ENCODE measurements at places on chromosomes 3 and 15.

GRCh38 chr3:174333640-174334039 is 525.5 kb upstream of the NAALADL2 start:
- DNase-seq: no peak

DNA sequence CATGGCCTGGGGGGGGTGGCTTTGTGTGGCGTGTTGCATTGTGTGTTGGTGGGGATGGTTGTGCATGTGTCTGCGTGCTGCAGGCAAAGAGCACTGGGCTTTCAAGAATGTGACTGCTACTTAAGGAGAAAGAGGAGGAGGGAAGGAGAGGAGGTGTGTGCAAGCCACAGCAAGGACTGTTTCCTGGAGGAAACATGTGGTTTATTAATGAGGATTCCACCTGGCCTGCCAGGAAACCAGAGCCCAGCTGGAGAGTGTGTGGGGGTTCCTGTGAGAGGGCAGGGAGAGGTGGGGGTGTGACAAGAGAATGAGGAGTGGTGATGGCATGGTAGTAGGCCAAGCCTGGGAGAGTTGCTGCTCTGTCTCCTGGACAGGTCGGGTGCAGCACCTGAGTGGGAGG is 258.1 kb upstream of the ROPN1 start:
- DNase-seq: no peak

DNA sequence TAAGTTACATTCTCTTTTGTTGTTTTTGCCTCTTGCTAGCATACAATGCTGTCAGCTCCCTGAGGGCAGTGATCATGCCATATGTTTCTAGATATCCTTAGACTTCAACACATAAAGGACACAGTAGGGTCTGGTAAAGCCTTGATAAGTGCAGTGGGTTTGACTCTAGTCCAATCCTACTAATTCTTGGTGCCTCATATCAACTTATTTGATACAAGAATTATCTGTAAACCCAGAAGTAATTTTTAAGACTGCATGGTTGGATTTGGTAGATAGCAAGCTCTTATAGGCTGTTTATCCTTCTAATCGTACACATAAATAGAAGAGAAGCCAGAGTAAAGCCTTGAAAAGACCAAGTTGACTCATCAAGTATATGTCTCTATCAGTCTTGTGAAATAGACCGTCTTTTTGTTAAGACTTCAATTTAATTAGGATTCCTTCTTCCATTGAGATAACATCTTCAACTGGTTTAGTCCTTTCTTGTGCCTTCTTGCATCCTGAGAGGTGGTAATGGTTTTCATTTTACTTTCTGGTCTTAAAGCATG is 265.6 kb upstream of the CDIN1 start:
- no peak for DNase-seq

DNA sequence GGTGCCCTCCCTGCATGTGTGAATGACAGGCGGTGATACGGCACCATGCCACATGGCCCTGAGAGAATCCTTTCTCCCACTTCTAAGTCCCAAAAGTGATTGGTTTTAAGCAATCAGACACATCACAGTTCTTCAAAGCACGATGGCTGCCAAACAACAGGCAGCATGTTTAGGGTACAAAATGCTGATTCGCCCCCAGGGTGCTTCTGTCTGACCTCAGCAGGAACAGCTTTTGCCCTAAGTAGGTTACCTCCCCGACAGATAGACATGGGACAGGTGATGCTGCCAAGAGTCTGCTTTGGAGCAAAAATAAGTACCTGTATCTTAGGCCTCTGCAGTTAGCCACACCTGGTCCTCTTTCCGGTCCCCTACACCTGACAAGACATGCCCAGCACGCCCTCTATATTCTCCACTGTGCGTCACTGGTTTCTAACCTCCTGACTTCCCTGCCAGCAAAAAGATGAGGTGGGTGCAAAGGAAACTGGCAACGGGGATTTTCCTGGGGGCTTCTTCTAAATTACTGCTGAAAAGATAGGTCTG is 549.8 kb downstream of the FOXP1 start:
- no peak for DNase-seq

GRCh38 chr15:49410641-49411040 is 12.4 kb upstream of the FGF7 start:
- no peak for DNase-seq

GRCh38 chr3:12869035-12869621 is 27.8 kb upstream of the RPL32 start:
- peak; percentile 4 for DNase-seq

DNA sequence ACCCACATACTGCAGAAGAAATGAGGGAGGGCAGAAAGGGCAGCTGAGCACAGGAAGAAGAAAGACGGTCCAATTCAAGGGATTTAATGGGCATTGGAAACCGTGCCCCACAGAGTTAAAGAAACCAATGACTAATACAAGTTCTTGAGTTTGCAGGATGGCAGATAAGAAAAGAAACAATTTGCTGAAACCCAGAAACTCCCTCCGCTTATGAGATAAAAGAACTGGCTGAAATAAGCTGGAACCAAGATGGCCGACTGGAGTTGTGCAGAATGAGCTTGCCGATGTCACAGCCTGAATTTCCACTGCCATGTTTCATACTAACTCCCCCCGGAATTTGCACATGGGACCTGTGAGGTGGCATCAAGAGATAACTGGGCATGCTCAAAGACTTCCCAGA is 47.1 kb downstream of the SCAP start:
- no peak for DNase-seq

GRCh38 chr3:191136347-191136746 is 62.7 kb upstream of the OSTN start:
- no peak for DNase-seq

DNA sequence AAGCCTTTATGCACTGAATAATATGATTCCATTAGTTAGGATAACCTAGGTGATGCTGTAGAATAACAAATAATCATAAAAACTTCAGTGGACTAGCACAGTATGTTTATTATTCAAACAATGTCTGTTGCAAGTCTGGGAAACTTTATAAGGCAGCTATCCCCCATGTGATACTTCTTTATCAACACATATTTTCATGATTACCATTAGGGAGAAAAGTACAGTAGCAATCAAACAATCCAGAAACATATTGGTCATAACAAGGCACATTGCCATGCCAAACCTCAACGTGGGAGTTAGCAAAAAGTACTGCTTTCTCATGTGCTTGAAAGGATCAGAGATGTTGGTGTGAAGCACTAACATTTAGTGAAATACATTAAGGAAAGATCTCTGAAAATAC is 35.5 kb downstream of the EOMES start:
- DNase-seq: no peak

- peak; percentile 52 for DNase-seq
These were observed 68.0 kb downstream of the FNDC3B start for GRCh38 chr3:172107403-172107802.

DNA sequence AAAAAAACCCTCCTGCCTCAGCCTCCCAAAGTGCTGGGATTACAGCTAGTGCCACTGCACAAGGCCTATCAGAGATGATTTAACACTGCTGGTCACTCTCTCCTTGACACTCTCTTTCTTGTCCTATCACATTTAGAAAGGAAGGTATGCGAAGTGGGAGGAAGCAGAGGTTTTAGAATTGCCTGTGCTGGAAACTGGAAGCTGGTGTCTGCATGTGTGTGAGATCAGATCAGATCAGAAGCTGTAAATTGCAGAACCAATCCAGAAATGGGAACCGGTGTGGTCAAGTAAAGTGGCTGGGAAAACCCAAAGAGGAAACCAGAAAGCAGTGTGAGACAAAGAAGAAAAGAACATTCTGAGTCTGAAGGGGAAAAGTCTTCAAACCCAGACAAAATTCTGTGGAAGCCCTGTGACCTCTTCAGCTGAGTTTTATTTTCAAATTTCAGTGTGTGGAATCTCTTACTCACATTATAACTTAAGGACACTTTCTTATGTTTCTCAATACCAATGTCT is 2.8 kb downstream of the EFHB start:
- peak; percentile 10 for DNase-seq

DNA sequence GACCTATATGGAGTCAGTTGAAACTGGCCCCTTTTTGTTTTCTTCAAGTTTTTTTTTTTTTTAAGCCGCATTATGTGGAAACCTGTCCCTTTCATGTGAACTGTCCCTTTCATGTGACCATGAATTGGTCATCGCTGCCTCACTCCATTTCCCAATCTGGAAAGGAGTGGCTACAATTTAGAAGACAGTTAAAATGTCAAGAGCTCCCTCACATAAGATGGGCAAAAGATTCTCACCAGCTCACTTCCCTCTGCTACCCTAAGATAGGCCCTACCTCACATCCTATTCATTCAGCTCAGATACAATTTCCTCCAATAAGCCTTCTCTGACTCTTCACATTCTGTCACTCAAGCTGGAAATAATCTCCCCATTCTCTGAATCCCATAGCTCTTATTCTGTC is 111.3 kb upstream of the BCL6 start:
- no peak for DNase-seq

GRCh38 chr3:121995161-121996137 is 26.6 kb downstream of the ILDR1 start:
- DNase-seq: no peak

DNA sequence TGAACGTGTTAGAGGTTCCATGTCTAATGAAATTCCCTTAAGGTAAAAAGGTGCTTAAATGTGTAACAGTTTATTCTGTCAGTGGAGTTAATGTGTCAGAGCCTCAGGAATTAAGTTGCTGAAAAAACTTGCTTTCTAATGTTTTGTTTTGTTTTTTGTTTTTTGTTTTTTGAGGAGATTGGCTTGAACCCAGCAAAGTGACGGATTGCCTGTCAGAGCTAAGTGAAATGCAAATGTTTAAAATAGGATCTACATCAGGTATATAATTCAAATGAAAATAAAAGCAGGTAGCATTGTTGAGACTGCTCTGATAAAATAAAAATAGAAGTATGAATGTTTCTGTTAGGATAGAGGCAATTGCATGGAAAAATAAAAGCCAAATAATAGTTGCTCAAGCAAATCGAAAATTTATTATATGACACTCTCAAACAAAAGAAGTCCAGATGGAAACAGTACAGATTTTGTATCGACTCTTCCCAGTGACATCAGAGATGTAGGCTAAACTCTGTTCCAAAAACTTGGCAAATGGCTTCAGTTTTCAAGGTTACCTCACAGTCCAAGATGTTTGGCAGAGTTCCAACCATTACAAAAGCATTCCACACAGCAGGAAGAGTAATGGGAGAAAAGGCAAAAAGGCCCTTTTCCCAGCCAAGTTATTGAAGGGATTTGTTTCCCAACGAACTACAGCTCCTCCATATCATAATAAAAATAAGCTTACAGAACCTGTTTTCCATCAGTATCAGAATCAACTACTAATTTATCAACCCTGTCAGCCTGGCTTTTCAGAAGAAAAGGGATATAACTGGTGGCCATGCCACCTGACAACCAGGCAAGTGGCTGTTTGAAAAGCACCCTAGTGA is 291.0 kb downstream of the TBL1XR1 start:
- no peak for DNase-seq

GRCh38 chr15:69623392-69624154 is 171.0 kb downstream of the RPLP1 start:
- DNase-seq: no peak

DNA sequence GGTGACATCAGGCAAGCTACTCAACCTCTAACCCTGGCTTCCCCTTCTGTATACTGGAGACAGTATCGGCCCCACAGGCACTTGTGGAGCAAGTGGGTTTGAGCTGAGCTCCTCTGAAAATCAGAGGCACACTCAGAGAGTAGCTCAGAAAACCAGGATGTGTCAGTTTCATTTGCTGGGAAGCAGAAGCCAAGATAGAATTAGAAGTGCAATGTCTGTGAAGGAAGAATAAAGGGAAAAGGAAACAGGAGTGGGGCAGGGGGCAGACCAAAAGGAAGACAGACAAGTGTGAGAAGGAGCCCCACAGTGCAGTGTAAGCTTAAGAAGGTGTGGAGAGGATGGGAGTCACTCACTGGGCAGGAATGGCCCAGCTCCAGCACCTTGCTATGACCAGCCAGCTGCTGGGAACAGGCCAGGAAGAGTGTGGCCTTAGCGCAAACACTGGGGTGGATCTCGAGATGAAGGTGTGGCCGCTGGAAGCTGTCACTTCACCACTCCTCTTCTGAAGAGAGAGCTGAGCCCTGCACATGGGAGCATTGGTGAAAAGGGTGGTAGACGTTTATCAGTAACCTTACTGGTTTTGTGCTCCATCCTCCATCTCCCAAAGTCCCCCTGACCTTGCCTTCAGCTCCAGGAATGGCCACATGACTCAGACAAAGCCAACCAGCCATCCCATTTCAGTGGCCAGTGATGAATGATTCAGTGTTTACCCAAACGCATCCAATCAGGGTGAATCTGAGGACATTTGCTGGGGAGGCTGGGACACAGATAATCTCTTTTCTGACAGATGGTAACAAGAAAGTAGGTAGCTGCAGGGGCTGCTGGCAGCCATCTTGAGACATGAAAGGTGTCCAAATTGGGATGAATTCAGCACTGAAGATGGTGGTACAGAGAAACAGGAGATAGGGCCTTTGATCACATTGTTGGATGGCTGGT is 108.4 kb downstream of the SHQ1 start:
- no peak for DNase-seq

- no peak for DNase-seq
These were observed 3.1 kb downstream of the ABTB1 start for GRCh38 chr3:127675651-127676391.

DNA sequence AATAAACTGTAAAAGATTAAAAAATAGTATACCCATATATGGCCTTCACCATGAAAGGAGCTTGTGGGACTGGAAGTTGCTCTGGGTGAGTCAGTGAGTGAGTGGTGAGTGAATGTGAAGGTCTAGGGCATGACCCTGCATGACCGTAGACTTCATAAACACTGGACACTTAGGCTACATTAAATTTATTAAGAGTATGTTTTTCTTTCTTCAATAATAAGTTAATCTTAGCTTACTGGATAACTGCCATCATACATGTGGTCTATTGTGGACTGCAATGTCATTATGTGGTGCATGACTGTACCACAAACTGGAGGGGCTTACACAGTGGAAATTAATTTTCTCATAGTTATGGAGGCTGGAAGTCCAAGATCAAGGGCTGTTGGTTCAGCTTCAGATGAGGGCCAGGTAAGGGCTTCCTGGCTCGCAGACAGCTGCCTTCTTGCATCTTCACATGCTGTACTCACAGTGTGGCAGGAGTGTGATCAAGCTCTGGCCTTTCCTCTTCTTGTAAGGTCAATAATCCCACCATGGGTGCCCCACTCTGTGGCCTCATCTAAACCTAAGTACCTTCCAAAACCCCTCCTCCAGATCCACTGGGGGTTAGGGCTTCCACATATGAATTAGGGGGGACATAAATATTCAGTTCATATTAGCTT is 40.8 kb upstream of the PRR23E start:
- no peak for DNase-seq

DNA sequence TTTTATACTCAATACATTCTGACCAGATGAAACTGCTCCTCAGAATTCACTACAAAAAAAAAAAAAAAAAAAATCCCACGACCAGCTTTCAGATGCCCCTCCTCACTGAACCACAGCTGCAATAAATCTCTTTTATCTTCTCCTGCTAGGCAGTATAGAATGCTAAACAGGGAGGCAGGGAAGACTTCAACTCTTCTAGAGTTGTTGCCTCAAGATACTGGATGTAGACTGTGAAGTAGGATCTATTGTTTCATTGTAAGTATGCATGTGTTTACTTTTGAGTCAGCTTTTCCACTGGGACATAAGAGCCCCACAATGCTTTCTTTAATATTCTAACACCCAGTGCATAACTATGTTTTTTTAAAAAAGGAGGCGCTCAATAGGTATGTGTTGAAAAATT is 401.4 kb downstream of the TBL1XR1 start:
- no peak for DNase-seq

- no peak for DNase-seq
These were observed 23.0 kb downstream of the NEO1 start for GRCh38 chr15:73075160-73075859.

- DNase-seq: peak; percentile 20
These were observed 85.3 kb upstream of the LIMD1 start for GRCh38 chr3:45509038-45509767.
